ENCODE measurements at places on chromosomes 2 and 18.

DNA sequence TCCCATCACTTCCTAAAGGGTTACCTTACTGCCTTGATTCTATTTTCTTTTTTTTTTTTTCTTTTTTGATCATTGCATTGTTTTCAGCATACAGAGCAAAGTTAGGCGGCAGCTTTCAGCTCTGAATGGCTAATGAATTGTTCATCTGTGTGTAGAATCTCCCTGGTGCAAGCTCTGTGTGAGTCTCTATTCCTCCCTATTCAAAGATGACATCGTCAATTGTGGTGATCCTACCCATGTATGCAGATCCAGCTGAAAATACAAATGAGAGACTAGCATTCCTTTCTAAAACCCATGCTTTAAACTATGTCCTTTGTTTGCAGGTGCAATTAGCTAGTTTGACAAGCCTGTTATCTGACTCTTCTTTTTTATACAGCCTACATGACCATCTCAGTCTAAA lies 539.0 kb downstream of the ARHGAP15 start:
- no peak for DNase-seq

GRCh38 chr2:98465456-98466226 lies 21.0 kb downstream of the INPP4A start:
- DNase-seq = peak; percentile 26

DNA sequence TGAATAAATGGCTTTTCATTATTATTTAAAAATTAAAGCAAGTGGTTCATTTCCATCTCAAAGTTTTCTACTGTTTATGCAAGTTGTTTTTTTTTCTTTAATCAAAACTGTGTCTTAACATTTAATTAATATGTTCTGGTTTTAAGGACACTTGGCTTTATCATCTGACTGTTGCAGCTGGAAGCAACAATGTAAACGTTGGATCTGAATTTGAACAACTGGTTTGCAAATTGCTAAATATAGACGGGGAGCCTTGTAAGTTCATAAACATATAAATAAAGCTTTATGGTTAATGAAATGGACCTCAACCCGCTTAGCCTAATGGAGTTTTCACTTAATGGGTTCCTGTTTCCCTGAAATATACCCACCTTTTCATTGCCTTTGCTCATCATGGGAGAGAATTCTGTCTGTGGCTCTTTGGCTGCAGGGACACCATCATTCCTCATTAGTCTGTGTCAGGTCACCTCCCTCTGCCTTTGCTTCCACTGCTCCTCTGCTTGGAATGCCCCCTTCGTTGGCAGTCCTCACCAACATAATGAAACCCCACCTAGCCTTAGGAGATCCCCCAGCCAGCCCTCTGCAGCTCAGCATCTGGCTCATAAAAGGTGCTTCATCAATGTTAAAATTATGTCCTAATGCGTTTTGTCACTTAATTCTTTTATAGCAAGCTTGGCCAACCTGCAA lies 44.2 kb upstream of the DYNC2LI1 start:
- DNase-seq = no peak

GRCh38 chr2:175136334-175137215 lies 31.4 kb downstream of the ATF2 start:
- no peak for DNase-seq

DNA sequence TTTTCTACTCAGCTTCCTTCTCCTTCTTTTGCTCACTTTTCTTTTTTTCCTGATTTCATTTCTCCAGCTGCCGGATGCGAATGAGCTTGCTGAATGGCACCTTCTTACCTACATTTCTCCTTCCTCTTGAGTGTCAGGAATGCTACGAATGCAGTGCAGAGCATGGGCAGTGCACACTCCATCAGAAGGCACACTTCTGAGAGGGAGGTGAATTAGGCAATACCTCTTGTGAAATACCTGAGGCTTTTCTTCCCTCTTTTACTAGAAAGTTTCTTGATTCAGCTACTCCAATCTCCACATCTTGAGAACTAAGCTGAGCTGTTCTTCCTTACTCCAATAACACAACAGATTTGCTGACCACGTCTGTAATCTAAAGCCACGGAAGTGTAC lies 51.1 kb downstream of the PLEKHM3 start:
- no peak for DNase-seq

DNA sequence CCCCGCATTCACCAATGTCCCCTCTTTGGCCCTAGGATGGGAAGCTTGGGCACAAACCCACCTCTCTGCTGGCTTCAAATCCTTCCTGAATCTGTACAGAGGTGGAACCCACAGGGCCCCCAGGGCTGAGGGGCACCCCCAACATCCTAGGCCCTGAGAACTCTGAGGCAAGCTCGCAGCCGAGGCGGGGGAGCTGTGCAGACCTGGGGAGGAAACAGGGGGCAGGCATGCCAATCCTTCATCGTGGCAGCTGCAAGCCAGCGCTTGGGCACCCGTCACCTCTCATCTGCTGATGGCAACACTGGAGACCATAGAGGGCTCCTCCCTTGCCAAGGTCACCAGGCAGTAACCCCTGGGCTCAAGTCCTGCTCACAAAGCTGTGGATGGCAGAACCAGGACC lies 10.8 kb downstream of the ECEL1 start:
- no peak for DNase-seq

GRCh38 chr2:50694798-50695197 lies 337.1 kb downstream of the NRXN1 start:
- no peak for DNase-seq

- no peak for DNase-seq
Measured at GRCh38 chr2:146850746-146851145, 994.1 kb upstream of the ACVR2A start.

- DNase-seq = no peak
Measured at GRCh38 chr2:9002637-9003365, 683 bp downstream of the MBOAT2 start.
